RKO (cell line): ENCODE measurements at places on chromosomes 3 and 15.

GRCh38 chr3:173065543-173065981 lies 75.5 kb downstream of the SPATA16 start:
- no peak for DNase-seq

DNA sequence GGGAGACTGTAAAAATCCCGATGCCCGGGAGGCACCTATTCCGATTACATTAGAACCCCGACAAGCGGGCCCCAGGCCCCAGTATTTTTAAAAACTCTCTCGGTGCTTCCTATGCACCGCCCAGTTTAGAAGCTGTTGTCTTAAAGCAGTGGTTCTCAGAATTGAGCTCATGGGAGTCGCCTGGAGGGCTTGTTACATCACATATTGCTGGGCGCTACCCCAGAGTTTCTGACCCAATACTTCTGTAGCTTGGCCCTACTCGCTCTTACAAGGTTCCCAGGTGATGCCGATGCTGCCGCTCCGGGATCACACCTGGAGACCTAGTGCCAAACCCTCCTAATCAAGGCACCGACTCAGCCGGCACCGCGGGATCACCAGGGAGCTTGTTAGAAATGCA lies 35.2 kb downstream of the CPN2 start:
- no peak for DNase-seq

- DNase-seq, result no peak
These were observed 208.6 kb downstream of the NFKBIZ start for GRCh38 chr3:102057781-102058421.

- DNase-seq, result no peak
These were observed 96.5 kb downstream of the SUCLG2 start for GRCh38 chr3:67557848-67558355.

DNA sequence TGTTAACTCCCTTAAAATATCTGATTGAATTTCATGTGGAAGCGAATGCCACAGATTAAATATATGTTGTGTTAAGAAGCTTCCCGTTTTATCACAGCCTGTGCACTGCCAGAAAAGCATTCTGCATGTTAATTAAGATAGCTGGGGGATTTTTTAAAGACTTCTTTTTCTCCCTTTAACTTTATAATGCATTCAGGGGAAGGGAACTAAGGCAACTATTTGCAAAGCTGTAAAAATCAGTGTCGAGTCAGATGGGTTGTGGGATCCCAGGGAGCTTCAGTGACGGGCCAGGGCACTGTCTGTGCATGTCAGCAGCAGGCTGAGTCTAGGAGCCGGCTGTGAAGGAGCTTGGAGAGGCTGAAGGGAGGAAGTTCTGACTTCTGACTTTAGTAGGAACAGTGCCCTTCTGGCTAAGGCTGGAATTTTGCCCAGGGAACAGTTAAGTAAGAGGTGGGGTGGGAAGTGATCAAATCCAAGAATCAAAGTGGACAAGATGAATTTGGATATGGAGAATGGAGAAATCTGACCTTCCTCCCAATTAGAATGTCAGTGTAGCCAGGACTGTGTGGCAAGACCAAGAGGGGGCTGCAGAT lies 77.7 kb downstream of the ABHD5 start:
- no peak for DNase-seq

DNA sequence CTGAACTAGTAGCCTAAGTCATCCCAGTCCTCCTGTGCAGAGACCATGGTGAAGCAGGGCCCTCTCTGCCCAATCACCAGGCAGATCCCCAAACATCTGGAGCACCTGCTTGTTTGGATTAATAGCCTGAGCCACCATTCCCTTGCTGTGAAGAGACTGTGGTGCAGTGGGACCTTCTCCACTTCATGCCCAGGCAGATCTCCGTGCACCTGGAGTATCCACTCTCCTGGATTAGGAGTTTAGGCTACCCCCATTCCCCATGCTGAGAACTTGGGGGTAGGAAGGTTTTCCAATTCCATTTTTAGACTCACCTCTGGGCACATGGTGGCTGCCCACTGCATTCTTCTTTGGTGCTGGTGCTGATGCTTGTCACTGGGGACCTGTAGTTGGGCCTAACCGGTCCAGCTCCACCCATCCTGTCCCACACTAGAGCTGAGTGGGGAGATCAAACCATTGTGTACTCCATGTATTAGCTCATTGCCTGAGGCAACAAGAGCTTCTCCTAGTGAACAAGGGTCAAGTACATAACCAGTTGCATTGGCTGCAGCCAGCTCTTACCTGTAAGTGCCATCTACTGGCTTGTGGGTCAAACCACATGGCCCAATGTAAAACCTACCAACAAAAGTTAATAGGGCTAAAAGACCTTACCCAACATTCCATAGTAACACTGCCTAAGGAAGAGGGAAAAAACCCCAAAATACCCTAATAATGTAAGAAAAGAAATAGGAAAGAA lies 382.5 kb upstream of the CBLB start:
- no peak for DNase-seq
